GM12878 (cell line): ENCODE measurements at places on chromosomes 7 and 10. TPM values are rescaled to one million over a fixed set of nuclear protein-coding genes. Genes with fewer than 3 reads are reported as not detected.
A peak's percentile ranks its signal among the peaks of the same experiment; 100 is the strongest.

BICC1 gene
- total RNA-seq = 0.08 and 0.10 TPM in 2 replicates

CACNB2 gene
- total RNA-seq = 0.93 and 1.1 TPM in 2 replicates

ABCB1 gene
- 2.5 and 2.6 TPM in 2 replicates for total RNA-seq

ITPRID1 gene
- not detected in 2 replicates for total RNA-seq

NUTM2B gene
- not detected in 2 replicates for total RNA-seq

LDB3 gene
- total RNA-seq = 0.05 TPM in 1 of 2 replicates, not detected in the other

STOX1 gene
- 0.58 and 0.67 TPM in 2 replicates for total RNA-seq

C10orf53 gene
- not detected in 2 replicates for total RNA-seq

MKLN1 gene
- 26.2 and 33.5 TPM in 2 replicates for total RNA-seq

VAX1 gene
- total RNA-seq = not detected in 2 replicates

IGFBP3 gene
- total RNA-seq = 25.1 and 28.0 TPM in 2 replicates

PUS7 gene
- total RNA-seq = 20.4 and 21.8 TPM in 2 replicates

SLC16A12 gene
- not detected in 2 replicates for total RNA-seq

DNA sequence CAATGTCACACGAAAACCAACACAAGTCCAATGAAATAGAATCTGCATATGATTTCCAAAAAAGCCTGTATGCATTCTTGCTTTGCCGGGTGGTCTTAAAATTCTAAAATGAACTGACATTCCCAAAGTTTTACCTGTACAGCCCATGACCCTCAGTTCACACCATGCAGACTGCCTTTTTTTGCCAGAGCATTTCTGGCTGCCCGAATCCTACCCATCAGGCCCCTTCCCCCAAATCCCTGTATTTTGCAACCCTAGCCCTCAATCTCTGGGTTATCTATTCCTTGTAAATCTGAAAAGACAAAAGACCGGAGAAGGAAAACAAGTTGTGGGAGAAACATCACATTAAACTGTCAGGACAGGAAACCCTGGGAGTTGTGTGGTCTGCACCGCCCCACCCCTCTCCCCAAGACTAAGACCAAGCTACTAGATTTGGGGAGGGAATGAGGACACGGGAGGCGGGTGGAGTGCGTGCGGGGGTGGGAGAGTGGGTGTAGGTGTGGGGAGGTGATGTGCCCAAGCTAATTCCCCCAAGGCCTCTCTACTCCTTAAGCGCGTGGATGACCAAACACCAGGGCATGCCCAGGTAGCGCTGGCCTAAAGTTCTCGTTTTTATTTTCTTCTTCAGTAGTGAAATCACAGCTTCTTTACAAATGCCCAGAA is 1.4 kb downstream of the JCAD start:
- no peak for DNase-seq
- no peaks in the 10 kb centered on the region for H3K4me1 ChIP-seq
- no peak overlapping the region for H3K4me3 ChIP-seq
- no peaks in the 10 kb centered on the region for H3K36me3 ChIP-seq
- no peak overlapping the region for H3K27ac ChIP-seq
- peaks cover 8% of the 10 kb centered on the region for H3K27me3 ChIP-seq

DNA sequence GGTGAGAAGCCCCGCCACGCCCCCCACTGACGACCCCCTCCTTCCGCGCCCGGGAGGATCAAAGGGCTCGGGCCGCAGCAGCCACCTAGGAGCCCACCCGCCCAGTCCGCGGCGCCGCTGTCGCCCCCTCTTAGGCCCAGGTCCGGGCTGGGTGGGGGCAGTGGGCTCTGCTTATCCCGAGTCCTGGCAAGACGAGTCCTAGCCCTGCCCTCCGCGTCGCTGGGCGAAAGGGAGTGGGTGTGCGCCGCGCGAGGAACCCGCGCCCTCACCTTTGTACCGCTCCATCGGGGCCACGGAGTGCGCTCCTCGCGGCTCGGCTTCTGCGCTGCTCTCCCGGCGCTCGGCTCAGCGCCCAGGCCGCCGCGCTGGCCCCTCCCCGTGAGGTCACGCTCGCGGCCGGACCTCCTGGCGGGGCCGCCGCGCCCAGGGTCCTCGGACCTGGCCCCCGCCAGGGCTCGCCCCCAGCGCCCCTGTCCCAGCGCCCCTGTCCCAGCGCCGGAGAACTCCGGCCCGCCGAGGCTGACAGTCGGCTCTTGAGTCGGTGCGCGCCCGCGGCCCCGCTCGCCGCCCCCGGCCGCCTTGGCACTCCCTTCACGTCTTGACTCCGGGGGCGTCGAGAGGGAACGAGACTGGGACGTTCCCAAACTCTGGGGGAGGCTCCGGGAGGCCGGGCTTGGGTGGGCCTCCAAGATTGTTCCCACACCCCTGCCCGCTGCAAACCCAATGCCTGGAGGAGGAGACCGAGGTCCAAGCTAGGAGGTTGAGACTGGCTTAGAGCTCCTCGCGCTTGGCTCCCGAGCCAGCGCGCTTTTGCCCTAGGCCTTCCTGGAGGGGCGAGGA is at the start of gene AFAP1L2:
Gene AFAP1L2, minus strand, starts transcription at position 332 of the 840 bp plus-strand sequence. Its CDS starts 47 bp downstream, at position 285.
- no peak for DNase-seq
- peak within 1 kb of the TSS; percentile 8; the same call in 1 of the 2 replicates for H3K27ac ChIP-seq
- no peaks in the 10 kb centered on the region for H3K36me3 ChIP-seq
- peaks cover 5% of the 10 kb centered on the region; the same call in 1 of the 2 replicates for H3K27me3 ChIP-seq

DNA sequence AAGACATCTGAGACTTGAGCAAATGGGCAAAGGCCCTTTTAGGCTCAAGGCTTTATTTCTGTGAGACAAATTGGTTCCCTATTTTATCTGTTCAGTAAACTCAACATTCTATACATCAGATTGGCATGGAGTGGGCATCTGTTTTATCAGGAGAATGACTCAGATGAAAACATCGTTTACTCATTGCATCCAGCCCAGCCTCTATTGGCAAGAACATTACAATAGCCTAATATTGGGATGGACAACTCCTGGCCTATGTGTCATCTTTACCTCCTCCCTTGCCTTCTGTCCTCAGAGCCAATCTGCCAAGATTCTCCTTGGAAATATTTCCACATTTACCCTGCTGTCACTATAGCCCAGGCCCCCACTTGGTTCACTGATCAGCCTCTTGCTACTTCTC is 5.5 kb upstream of the BLNK start:
- H3K27me3 ChIP-seq = no peaks in the 10 kb centered on the region
- H3K4me3 ChIP-seq = no peak overlapping the region
- no peaks in the 10 kb centered on the region for H3K36me3 ChIP-seq
- no peak overlapping the region for H3K27ac ChIP-seq
- peaks cover 30% of the 10 kb centered on the region for H3K4me1 ChIP-seq

GRCh38 chr7:115352375-115352774 is 430.5 kb downstream of the MDFIC start:
- no peak overlapping the region for H3K27ac ChIP-seq
- DNase-seq = no peak
- H3K4me1 ChIP-seq = no peaks in the 10 kb centered on the region
- no peaks in the 10 kb centered on the region for H3K36me3 ChIP-seq
- H3K27me3 ChIP-seq = no peaks in the 10 kb centered on the region

DNA sequence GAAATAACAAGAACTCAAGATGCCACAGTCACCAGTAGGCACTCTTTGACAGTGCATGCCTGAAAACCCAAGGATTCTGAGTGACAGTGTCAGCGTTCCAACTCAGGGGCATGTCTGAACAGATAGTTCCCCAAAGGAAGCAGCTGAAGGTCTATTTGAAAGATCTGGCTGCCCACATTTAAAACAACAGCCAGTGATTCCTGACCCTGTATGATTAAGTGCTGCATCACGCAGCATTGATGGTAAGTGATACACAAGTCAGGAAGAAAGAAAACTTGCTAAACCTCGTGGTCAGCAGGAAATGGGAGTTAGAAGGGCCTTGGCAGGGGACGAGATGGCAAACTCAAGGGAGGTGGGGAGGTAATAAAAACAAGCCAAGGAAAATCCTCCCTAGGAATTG is 1013.1 kb downstream of the TYW1 start:
- H3K4me1 ChIP-seq = no peaks in the 10 kb centered on the region
- no peak overlapping the region for H3K4me3 ChIP-seq
- no peaks in the 10 kb centered on the region for H3K27me3 ChIP-seq
- H3K36me3 ChIP-seq = no peaks in the 10 kb centered on the region

GRCh38 chr10:33832124-33832787 is 497.8 kb upstream of the NRP1 start:
- no peak overlapping the region for H3K27ac ChIP-seq
- no peaks in the 10 kb centered on the region for H3K27me3 ChIP-seq
- DNase-seq = no peak
- H3K4me3 ChIP-seq = no peak overlapping the region
- no peaks in the 10 kb centered on the region for H3K36me3 ChIP-seq

- H3K4me3 ChIP-seq = no peak overlapping the region
- peaks cover 5% of the 10 kb centered on the region for H3K4me1 ChIP-seq
- no peak overlapping the region for H3K27ac ChIP-seq
These were observed 24.4 kb upstream of the RBM20 start for GRCh38 chr10:110619514-110620397.

GRCh38 chr7:136045181-136045580 is 68.0 kb upstream of the MTPN start:
- no peak overlapping the region for H3K27ac ChIP-seq
- H3K4me1 ChIP-seq = no peaks in the 10 kb centered on the region
- no peak overlapping the region for H3K4me3 ChIP-seq
- H3K27me3 ChIP-seq = no peaks in the 10 kb centered on the region

DNA sequence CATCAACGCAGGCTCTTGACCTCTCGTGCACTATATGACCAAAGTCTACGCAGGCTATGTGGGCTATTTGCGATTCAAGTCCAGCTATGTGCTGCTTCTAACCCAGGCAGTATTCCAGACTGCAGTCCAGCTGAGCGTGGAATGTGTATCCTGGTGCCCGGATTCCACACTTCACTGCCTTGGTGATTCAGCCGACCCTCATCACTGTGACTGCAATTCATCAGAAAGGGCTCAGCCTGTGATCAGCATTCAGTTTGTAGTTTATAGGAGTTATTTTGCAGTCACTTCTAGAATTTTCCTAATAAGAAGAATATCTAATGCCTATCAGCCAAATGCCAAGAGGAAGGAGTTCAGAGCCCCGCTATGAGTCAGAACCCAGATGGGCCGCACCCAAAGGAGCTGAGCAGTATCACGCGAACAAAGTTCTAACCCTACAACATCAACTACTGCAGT is 119.8 kb upstream of the LANCL2 start:
- no peaks in the 10 kb centered on the region for H3K36me3 ChIP-seq
- DNase-seq = no peak
- H3K27me3 ChIP-seq = no peaks in the 10 kb centered on the region; the same call in 1 of the 2 replicates
- H3K4me1 ChIP-seq = no peaks in the 10 kb centered on the region
- H3K27ac ChIP-seq = no peak overlapping the region

- no peaks in the 10 kb centered on the region for H3K36me3 ChIP-seq
- peaks cover 8% of the 10 kb centered on the region for H3K4me1 ChIP-seq
- no peak overlapping the region for H3K27ac ChIP-seq
- H3K4me3 ChIP-seq = no peak overlapping the region
- DNase-seq = no peak
- no peaks in the 10 kb centered on the region for H3K27me3 ChIP-seq
These were observed 13.1 kb upstream of the PDLIM1 start for GRCh38 chr10:95303950-95304349.

- H3K4me1 ChIP-seq = no peaks in the 10 kb centered on the region
- H3K36me3 ChIP-seq = no peaks in the 10 kb centered on the region
- no peak for DNase-seq
- H3K4me3 ChIP-seq = no peak overlapping the region
- no peaks in the 10 kb centered on the region for H3K27me3 ChIP-seq
- H3K27ac ChIP-seq = no peak overlapping the region
These were observed 13.0 kb upstream of the SEMA3A start for GRCh38 chr7:84207615-84208014.

DNA sequence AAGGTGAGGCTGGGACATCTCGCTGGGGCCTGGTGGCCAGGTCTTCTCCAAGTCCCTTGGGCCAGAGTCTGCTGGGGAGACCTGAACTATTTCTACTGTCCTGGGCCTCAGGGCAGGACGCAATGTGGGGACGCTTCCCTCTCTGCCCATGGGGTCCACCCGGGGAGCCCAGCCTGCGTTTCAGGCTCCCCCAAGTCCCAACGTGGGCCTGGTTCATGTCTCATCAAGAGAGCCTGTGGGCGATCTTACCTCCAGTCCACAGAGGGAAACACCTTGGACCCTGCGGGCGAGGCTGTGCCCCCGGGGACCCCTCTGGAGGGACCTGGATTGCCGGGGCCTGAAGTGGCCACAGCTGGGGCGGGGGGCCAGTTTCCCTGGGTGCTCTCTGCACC is 91.7 kb downstream of the DNAJB6 start:
- H3K4me1 ChIP-seq = no peaks in the 10 kb centered on the region
- H3K4me3 ChIP-seq = no peak overlapping the region
- DNase-seq = no peak

- DNase-seq = peak; percentile 2
- no peaks in the 10 kb centered on the region for H3K36me3 ChIP-seq
- no peak overlapping the region for H3K4me3 ChIP-seq
- H3K27me3 ChIP-seq = no peaks in the 10 kb centered on the region
These were observed 208.7 kb upstream of the POM121L12 start for GRCh38 chr7:52826515-52827265.

- no peak overlapping the region for H3K27ac ChIP-seq
- no peaks in the 10 kb centered on the region for H3K4me1 ChIP-seq
- no peak for DNase-seq
- H3K27me3 ChIP-seq = no peaks in the 10 kb centered on the region
- H3K36me3 ChIP-seq = no peaks in the 10 kb centered on the region
These were observed 126.3 kb upstream of the TCERG1L start for GRCh38 chr10:131437556-131438475.

GRCh38 chr10:77475522-77475921 is 162.1 kb downstream of the KCNMA1 start:
- DNase-seq = no peak
- no peak overlapping the region for H3K4me3 ChIP-seq
- no peaks in the 10 kb centered on the region for H3K36me3 ChIP-seq
- H3K27ac ChIP-seq = no peak overlapping the region
- no peaks in the 10 kb centered on the region for H3K4me1 ChIP-seq

GRCh38 chr10:26706206-26706605 is 8.7 kb downstream of the PDSS1 start:
- H3K27ac ChIP-seq = no peak overlapping the region
- H3K36me3 ChIP-seq = peaks cover 33% of the 10 kb centered on the region
- H3K4me3 ChIP-seq = no peak overlapping the region

- H3K27me3 ChIP-seq = no peaks in the 10 kb centered on the region
- H3K4me1 ChIP-seq = no peaks in the 10 kb centered on the region
- DNase-seq = no peak
- H3K4me3 ChIP-seq = no peak overlapping the region
These were observed 1260.2 kb upstream of the SORCS1 start for GRCh38 chr10:108424656-108425055.

DNA sequence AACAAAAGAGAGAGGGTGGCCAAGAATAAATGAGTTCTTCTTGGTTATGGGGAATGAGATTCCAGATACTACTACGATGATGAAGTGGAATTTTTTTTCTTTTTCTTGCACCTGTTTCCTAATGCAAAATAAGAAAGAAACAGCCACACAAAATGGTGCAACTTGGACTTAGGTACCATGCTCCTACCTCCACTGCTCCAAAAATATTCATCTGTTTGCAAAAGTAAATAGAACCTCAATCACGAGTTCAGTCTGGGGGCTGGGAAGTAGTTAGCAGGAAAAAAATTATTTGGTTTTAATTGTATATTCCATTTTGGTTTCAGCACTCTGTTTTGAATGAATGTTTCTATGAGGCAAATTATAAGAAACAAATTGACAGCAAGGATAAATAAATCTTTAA is 73.5 kb downstream of the SLC25A13 start:
- DNase-seq = no peak
- no peak overlapping the region for H3K27ac ChIP-seq
- no peaks in the 10 kb centered on the region for H3K27me3 ChIP-seq
- no peak overlapping the region for H3K4me3 ChIP-seq
